Stimulated activated CD4-positive, alpha-beta T cell treated with anti-CD3 and anti-CD28 coated beads, Interleukin-1b, Interleukin-23, amount 100 ng/mL, for 1 hour (primary cell): ENCODE measurements at places on chromosomes 4 and X.

DNA sequence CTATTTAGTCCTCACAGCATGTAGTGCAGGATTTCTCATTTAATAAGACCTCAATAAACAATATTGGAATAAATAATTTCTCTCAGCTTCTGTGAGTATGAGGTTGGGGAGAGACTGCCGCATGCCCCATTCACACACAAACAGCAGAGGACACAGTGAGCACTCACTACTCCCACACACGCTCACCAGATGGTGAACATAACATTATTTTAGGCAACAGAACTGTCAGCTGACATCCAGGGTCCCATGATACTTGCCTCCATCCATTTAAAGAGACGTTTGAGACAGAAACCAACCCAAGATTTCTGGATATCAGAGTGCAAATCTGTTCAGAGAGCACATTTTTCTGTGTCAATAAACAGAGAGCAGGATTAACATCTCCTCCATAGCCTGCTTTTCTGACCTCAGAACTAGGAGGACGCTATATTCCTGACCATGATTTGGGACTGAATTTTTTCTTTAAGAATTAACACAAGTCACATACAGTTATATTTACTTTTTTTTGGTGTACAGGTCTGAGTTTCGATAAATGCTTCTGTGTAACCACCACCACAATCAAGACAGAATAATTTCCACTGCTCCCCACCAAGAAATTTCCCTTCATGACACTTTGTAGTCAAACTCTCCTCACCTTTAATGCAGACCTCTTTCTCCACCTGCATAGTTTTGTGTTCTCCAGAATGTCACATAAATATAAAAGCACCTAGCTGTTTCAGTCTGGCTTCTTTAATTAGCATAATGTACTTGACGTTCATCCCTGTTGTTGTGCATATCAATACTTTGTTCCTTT lies 16.7 kb downstream of the GPRIN3 start:
- DNase-seq, result no peak

GRCh38 chr4:478373-478772 lies 20.6 kb downstream of the ZNF721 start:
- DNase-seq, result no peak

- DNase-seq, result no peak
Measured at GRCh38 chr4:83709627-83710026, 173.7 kb downstream of the GPAT3 start.

GRCh38 chr4:1851575-1852410 lies 4.2 kb downstream of the LETM1 start:
- no peak for DNase-seq

GRCh38 chr4:152380919-152381318 lies 155.0 kb downstream of the FBXW7 start:
- DNase-seq, result no peak

DNA sequence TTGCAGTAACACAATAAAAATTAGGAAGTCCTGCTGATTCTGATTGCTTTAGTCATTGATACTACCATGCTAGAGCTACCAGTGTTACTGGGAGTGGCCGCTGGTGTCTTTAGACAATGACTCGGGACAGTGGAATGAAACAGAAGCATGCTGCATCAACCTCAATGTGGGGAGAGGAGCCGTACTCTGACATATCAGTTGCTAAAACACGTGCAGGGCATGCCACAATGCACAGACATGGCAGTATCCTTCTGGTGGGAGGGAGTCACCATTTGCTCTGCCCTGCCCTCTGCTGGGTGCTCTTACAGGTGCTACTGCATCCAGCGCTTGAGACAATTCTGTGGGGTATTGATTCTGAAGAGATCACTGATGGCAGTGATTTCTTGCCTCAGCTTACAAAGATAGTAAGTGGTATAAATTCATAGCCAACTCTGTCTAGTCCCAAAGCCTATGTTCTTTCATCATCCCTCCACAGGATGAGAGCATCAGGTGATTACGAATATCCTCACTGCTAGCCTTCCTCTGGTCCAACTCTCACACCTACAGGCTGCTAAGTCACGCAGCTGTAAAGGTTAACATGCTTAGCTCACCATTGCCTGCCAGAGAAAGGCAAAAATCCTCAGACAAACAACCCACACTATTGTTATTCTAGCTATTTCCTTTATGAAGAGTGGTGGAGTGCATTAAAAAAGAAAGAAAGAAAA lies 43.7 kb downstream of the NSG1 start:
- no peak for DNase-seq

- no peak for DNase-seq
Measured at GRCh38 chrX:135652602-135653001, 60.8 kb upstream of the CT45A1 start.

GRCh38 chrX:16479206-16479869 lies 170.6 kb upstream of the S100G start:
- DNase-seq, result no peak

GRCh38 chrX:22795671-22796070 lies 204.1 kb upstream of the DDX53 start:
- DNase-seq, result no peak

DNA sequence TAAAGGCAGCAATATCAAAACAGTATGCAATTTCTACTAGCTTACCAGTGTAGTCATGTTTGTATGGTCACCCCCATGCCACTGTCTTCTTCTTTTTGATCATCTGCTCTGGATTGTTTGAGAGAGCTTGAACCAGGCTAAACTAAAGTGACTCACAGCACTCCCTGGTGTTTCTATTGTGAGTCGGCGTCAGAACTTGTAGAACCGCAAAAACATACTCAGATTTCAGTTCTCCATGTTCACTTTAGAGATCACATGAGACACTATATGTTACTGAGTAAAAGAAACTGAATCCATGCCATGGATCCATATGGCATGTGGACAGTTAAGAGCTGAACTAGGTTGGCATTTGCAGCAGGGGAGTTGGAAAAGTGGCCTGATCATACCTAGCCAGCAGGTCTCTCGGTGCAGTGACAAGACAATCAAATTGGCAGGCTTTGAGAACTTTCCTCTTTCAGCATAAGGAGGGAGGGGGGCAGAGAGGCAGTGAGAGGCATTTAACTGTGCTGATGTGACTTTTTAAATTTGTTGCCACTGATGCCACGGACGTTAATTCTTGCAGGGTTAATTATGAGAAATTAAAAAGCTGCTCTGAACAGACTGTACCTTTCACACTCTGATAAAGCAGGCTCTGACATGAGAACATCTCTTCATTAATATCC lies 88.4 kb downstream of the AFF2 start:
- DNase-seq, result no peak

DNA sequence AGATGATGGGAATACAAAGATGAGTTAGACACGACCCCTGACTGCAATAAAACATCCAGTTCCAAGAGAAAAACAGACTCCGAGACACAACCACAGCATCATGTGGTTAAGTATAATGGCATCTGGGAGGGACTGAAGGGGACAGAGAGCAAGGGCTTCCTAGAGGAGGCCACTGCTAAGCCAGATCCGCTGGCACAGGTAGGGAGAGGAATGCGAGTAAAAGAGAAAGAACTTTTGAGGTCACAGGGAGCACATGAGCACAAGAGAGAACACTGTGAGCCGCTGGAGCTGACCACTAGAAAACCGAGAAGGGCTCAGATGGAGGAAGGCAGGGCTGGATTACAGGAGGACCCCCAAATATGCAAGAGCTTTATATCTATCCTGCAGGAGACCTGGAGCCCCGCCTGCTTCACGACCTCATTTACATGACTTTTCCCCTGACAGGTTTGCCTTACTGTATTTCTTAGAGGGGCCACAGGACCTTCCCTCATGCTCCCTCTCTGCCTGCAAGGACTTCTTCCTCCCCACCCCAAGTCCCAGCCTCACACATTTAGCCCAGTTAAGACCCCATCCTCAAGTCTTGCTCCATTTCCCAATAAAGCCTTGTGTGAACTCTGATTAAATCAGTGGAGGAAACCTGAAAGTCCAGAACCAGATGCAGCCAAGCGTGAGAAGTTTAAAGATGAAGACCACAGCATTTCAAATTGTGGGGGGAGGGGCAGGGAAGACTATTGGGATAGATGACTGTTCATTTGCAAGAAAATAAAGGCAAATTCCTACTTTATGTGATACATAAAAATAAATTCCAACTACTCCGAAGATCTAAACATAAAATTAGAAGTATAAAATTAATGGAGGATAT lies 29.6 kb downstream of the MFAP3L start:
- DNase-seq, result no peak

DNA sequence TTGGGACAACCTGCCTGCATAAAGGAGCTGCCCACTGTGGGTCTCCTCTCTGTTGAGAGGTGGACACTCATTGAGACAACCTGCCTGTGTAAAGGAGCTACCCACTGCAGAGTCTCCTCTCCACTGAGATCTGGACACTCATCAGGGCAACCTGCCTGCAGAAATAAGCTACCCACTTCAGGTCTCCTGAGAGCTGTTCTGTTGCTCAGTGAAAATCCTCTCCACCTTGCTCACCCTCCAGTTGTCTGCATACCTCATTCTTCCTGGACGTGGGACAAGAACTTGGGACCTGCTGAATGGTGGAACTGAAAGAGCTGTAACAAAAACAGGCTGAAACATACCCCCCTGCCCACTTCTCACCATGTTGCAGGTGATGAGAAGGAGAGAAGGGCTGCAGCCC lies 59.9 kb upstream of the CDKN2AIP start:
- no peak for DNase-seq

DNA sequence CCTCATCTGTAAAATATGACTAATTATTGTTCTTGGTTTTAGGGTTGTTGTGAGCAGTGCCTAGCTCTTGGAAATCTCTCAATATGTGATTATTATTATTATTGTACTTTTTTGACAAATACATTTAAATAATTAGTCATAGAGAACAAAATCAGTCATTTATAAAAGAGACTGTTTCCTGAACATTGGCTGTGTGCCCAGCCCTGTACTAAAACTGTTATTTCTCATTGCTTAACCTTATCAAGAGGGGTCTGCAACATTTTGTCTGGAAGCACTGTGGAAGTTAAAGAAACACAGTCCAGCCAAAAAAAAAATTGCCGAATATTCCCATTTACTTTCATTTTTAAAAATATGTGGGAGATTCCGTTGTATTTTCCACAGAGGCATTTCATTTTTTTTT lies 989.2 kb upstream of the SLIT2 start:
- DNase-seq, result no peak

DNA sequence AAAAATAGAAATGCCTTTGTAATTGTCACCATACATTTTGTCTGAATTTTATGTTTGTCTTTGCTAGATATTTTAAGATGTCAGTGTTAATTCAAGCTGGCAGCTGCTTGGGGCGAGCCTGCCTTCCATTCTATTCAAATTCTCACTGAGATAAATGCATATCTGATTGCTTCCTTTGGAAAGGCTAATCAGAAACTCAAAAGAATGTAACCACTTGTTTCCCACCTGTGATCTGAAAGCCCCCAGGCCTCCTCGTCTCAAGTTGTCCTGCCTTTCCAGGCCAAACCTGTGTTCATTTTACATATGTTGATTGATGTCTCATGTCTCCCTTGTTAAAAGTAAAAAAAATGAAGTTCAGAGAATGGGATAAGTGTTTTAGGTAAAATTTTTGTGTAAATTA lies 318.7 kb upstream of the TECRL start:
- DNase-seq, result no peak

DNA sequence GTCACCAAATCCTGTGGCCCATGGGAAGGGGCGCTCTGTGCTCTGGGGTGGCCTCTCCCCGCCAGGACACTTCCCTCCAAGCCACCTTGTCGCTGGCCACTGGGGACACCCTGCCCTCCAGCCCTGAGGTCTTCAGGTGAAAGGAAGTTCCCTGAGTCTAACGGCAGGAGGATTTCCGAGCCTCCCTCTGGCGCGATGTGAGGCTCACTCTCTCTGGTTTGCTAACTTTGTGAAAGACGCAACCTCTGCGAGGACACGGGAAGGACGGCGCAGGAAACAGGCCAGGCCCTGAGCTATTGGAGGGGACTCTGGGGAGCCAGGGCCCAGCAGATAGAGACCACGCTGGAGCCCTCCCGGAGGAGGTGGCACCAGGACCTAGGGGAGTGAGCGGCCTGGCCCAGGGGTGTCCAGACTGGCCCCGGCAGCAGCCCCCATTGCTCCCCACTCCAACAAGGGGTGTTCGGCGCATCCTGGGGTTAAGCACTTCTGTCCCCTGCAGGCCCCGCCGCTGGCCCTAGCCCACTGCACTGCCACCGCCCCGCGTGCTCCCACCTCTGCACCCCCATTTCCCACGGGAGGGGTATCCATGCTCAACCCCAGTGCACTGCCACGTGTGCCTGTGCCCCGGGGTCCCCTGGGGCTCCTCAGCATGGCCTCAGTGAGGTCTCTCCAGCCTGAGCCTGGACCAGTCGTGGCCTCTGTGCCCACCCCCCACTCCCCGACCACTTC lies 72.2 kb upstream of the MXD4 start:
- DNase-seq, result no peak

DNA sequence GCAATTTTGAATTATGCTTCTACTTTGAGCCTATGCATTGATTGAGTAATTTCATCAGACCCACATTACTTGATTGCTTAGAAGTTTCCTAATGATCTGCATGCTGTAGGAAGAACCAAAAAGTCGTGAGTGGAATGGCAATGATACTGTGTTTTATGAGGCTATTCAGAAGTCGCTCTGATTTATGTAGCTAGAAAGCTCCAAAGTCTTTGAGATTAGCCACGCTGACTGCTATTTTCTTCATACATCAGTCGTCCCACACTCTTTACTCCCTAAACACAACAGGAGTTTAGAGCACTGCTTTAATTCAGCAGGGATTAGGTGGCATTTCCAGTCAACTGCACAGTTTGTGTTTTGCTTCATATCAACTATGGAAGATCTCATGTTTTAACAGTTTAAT lies 4.1 kb downstream of the GRID2 start:
- no peak for DNase-seq

- DNase-seq, result no peak
Measured at GRCh38 chr4:110867251-110867960, 244.5 kb upstream of the PITX2 start.

- no peak for DNase-seq
Measured at GRCh38 chr4:70533211-70533610, 14.8 kb downstream of the AMTN start.

- DNase-seq, result no peak
Measured at GRCh38 chr4:10535912-10536311, 78.7 kb upstream of the ZNF518B start.
